Vagina (tissue), 2 donors: ENCODE measurements at places on chromosomes 1 and 21.

GRCh38 chr1:84653130-84653677 is 37.1 kb downstream of the SSX2IP start:
- no peak for DNase-seq

- DNase-seq, result no peak
These were observed 3.1 kb upstream of the GJC2 start for GRCh38 chr1:228146417-228147150.

- DNase-seq, result no peak
These were observed 3.7 kb downstream of the MIGA1 start for GRCh38 chr1:77783141-77783540.

DNA sequence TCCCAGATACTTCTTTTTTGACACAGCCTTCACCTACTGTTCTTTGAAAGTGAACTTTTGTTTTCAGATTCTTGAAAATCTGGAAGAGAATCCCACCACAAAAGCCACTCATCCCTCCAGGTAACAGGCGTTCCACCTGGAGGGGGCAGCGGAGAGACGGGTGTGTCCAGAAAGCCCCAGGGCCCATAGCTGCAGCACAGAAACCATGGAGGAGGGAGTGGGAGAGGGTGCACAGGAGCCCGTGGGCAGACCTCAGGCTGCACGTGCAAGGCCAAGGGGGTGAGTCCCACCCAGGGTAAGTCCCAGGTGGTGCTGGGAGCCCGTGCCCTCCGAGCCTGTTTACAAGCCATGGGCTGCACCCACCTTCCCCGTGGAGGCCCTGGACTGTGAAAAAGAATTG is 86.5 kb downstream of the PSMG1 start:
- DNase-seq, result no peak

GRCh38 chr1:17640393-17640792 is 100.9 kb downstream of the ARHGEF10L start:
- DNase-seq, result no peak

DNA sequence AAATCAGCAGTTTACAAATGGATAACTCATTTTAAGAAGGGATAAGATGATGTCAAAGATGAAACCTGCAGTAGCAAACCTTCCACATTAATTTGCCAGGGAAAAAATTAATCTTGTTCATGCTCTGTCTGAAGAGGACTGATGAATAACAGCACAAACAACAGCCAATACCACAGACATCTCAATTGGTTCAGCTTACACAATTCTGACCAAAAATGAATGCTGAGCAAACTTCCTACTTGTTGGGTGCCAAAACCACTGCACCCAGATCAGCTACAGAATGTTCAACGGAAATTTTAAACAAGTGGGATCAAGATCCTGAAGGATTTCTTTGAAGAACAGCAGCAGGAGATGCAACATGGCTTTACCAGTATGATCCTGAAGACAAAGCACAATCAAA is 98.3 kb downstream of the COQ8A start:
- no peak for DNase-seq

DNA sequence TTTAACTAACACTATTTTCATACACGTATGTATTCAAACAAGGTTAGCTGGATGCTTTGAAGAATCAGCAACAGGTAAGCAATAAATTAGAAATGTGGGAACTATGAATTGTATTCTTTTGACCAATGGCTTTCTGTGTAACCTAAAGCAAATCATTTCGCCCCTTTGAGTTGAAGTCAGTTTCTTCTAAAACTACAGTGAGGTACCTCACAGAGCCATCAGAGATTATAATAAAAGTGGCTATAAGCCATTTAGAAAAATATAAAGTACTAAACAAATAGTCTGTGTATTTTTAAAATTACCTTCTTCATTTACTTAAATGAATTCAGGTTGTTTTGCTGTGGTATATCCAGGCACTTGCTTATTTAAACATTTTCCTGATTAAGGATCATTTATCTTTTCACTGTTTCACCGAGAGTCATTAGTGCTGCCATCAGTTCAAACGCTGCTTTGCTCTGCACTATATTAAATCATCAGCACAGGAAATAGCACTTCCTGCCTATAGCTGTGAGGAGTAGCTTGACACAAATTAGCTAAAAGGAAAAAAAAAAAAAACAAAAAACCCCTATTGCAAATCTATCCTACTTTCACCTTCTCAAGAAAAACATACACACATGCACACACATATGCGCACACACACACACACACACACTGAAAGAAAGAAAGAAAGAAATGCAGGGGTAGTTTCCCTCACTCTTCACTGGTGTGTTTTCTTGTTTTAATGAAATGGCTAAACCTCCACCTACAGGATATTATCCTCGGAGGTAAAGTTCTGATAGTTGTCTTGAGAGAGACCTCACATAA is 39.8 kb upstream of the C1orf105 start:
- no peak for DNase-seq

- DNase-seq, result no peak
These were observed 81.2 kb upstream of the IFFO2 start for GRCh38 chr1:19037659-19038058.

- DNase-seq, result no peak
These were observed 1.3 kb downstream of the PCNT start for GRCh38 chr21:46325073-46325912.

GRCh38 chr1:95179205-95179986 is 54.6 kb upstream of the RWDD3 start:
- no peak for DNase-seq

GRCh38 chr1:236288620-236288976 is 6.8 kb upstream of the ERO1B start:
- no peak for DNase-seq

DNA sequence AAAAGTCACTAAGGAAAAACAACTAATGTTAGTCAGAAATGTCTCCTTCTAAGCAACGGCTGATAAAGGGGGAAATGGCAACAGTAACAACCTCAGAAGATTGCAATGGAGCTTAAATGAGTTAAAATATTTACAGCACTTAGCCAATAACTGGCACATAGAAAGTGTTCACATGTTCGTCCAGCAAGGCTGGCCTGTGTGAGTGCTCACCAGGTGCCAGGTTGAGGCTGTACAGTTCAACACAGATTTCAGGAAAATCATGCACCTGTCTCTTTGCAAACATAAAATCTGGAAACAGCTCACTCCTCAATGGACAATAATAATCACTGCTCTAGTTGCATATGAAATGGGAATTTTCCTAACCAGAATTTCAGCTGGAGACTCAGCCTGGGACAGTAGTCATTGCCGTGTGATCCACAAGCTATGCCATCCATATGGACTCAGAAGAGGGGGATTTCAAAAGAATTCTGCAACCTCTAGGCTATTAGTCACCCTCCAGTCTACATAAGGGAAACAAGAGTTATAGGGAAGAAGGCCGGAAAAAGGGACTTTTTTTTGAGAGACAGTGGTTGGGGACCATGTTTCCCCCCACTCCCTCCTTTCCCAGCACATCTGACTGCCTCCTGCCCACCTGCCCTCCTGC is 68.6 kb downstream of the SYDE2 start:
- DNase-seq, result no peak

DNA sequence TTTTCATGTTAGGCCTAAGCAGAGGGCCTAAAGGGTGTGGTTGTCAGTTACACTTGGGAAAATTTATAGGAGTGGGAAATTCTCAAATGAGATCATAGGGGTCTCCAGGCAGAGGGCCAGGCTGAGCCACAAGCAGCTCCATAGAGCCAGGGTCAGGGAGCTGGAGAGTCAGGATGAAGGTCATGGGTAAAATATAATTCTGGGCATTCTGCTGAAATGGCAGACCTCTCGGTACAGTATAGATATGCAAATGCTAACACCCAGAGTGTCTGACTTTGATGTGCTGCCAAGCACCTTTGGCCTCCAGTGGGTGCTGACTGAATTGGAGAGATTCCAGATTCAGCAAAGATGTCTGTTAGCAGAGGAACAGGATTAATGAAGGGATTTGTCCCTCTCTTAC is 40.1 kb downstream of the DNM3 start:
- no peak for DNase-seq

DNA sequence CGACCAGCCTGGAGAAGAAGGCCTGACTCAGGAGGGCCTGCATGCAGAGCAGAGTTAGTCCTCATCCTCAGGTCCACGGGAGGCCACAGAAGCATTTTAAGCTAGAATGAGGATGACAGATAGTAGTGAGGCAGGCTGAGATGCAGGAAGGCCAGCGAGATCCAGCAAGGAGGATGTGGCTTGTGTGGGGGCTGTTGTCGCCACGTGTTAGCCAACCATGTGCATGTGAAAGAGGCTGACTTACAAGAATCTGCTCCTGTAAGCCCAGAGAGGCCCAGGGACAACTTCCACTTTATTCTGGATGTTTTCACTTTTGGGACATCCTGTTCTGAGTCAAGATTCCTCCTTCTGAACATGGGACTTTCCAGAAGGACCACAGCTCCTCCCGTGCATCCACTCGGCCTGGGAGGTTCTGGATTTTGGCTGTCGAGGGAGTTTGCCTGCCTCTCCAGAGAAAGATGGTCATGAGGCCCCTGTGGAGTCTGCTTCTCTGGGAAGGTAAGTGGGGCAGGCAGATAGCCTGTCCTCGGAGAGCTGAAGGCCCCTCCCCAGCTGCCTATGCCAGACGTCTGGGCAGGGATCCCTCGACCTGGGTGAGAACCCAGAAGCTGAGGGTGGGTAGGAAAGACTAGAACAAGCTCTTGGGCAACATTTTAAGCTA is at the start of gene SLAMF8:
Gene SLAMF8 (plus strand): TSS at position 433 of the 661 bp plus-strand sequence. CDS start 26 bp downstream, at position 459.
- no peak for DNase-seq

- no peak for DNase-seq
These were observed 17.7 kb downstream of the TNR start for GRCh38 chr1:175725684-175726083.

GRCh38 chr1:185409763-185410528 is 92.9 kb upstream of the IVNS1ABP start:
- DNase-seq, result no peak

DNA sequence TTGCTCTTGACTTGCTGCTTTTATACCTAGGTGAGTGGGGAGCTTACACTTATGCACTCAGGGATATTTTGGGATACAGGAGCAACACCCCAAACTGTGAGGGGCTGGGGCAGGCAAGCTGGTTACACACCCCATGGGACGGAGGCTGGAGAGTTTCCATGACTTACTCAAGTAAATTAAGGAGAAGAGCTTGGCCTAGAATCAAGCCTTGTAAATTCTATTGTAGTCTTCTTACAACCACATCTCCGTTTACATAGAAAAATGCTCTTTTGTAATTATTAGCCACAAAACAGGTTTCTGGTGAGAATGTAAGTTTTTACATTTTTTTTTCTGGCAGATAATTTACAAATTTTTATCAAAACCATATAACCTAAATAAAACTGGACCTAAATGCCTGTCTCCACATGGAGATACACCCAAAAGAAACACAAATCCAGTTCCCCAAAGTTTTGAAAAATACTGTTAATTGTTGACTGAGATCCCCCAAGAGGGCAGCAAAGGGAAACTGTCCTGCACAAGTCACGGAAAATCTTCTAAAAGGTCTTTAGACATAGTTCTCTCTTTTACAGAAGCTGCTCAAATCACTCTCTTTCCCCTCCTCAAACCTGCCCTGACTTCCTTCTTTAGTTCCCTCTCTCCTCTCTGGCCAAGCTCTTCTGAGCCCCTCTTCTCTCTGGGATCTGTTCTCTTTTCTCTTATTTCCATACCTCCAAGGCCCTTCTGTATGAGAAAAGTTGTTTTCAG is 134.0 kb downstream of the HIVEP3 start:
- no peak for DNase-seq

DNA sequence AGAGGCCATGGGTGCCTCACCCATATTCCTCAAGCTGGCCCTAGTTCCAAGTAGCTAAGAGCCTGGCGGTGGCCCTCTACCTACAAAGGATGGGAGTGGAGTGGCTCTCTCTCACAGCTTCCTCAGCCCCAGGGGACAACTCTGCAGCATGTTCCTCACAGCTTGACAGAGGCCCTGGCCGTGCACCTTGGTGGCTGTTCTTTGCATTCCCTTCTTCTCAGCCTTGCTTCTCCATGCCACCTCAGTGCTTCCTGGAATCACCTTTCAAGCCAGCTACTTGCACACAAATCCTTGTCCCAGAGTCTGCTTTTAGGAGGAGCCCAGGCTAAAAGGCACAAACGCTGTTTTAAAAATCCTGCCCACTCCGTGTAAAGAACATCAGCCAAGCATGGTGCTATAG is 69.0 kb upstream of the DIRAS3 start:
- no peak for DNase-seq

- no peak for DNase-seq
These were observed 35.0 kb downstream of the UCK2 start for GRCh38 chr1:165862448-165862847.

GRCh38 chr1:241457421-241457820 is 62.1 kb downstream of the FH start:
- DNase-seq, result no peak

DNA sequence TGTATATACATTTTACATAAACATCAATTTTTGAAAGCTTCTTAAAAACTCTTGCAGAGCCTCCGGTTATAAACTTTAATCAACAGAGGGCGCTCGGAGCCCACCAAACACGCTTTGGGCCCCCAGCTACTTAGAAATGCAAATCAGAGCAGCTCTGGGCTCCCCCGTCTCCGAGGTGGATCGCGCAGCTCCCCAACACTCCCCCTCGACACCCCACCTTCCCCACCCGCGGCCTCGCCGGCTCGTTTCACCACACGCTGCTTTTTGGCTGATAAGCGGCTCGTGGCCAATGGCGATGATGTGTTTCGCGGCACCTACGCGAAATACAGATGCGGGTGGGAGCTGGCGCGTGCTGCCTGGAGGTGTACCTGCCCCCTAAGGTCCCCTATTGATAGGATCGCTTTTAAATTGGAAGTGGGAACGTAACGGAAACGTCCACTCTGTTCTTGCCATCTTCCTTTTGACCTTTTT is 1.7 kb upstream of the KIF26B start:
- DNase-seq, result no peak

- no peak for DNase-seq
These were observed 140.5 kb downstream of the SPATA46 start for GRCh38 chr1:162236201-162236600.

GRCh38 chr1:16286122-16286521 is 49.1 kb upstream of the CPLANE2 start:
- no peak for DNase-seq

DNA sequence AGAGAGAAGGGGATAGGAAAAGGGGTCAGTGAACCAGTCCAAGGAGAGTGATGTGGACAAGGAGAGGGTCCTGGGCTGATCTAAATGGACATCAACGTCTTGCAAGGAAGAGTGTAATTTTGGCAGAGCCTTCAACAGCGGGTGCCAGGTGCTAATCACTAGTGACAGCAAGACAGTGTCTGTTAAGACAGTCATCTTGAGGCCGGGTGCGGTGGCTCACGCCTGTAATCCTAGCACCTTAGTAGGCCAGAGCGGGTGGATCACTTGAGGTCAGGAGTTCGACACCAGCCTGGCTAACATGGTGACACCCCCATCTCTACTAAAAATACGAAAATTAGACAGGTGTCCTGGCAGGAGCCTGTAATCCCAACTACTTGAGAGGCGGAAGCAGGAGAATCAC is 12.2 kb upstream of the PADI6 start:
- DNase-seq, result no peak

DNA sequence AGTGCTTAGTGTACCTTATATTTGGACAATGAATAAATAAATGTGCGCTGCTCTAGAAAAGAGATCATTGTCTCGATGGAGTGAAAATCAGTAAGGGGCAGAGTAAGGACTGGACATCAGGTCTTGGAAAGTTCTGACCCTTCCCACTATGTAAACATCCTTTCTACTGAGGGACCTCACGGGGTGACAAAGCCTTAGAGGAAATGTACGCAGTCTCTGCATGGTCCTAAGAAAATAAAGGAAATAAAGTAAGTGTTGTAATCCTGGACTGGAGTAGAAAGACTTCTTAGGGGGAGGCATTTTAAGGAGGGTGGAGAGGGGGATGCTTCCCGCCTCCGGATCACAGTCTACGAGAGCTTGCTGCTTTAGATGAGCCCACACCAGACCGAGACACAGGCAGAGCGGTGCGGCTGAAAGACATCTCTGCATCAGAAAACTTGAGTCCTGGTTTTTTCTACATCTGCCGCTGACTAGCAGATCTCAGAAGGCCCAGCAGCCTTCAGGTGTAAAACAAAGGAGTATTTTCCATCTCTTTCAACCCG is 22.3 kb upstream of the GPR137B start:
- no peak for DNase-seq
